ENCODE measurements at places on chromosomes 3 and 15. TPM values are rescaled to one million over a fixed set of nuclear protein-coding genes. Genes with fewer than 3 reads are reported as not detected.

RARRES1 gene
- total RNA-seq: 9.0 TPM

MEX3B gene
- total RNA-seq: 2.6 TPM

GCSAM gene
- total RNA-seq: not detected

DLEC1 gene
- under 0.01 TPM for total RNA-seq

SH2D7 gene
- total RNA-seq: not detected

ADGRG7 gene
- 0.12 TPM for total RNA-seq

MRAS gene
- total RNA-seq: 69.1 TPM

TMED3 gene
- 202 TPM for total RNA-seq

DUOXA2 gene
- not detected for total RNA-seq

COLQ gene
- 0.35 TPM for total RNA-seq
